ENCODE measurements at places on chromosomes 7 and 10.

DNA sequence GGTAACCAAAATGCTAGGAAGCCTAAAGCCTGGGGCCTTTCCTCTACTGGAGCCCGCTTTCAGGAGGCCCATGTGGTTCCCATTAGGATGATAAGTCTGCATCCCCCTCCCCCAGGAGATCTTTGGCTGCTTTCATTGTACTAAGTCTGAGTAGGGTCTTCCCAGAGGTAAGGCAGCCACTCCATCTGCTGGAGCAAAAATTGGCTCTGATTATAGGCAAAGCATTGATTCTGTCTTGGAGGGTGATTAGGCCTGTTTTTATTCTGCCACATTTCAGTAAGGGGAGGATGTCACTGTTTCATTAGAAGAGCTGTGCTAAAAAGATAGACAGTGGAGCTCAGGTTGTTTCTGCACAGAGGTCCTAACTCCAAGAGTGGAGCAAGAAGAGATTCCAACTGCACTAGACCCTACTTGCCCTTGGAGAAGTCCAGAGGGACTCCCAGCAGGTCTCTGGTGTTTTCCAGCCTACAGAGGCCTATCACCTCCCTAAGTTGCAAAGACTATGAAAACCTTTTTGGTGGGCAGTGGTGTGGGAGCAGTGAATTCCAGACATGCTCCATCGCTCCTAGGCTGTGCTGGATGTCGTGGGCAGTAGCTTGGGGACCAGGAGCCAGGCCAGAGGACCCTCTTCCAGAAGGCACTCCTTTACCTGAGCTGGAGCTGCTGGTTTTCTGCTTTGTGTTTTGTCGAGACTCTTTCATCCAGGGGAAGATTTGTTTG lies 7.1 kb upstream of the HOXA2 start:
- DNase-seq: no peak

GRCh38 chr10:67476201-67476600 lies 219.8 kb downstream of the CTNNA3 start:
- no peak for DNase-seq

GRCh38 chr10:6347391-6347951 lies 144.7 kb downstream of the PFKFB3 start:
- DNase-seq: peak; percentile 23

GRCh38 chr10:21398563-21399231 lies 126.8 kb downstream of the SKIDA1 start:
- DNase-seq: no peak

DNA sequence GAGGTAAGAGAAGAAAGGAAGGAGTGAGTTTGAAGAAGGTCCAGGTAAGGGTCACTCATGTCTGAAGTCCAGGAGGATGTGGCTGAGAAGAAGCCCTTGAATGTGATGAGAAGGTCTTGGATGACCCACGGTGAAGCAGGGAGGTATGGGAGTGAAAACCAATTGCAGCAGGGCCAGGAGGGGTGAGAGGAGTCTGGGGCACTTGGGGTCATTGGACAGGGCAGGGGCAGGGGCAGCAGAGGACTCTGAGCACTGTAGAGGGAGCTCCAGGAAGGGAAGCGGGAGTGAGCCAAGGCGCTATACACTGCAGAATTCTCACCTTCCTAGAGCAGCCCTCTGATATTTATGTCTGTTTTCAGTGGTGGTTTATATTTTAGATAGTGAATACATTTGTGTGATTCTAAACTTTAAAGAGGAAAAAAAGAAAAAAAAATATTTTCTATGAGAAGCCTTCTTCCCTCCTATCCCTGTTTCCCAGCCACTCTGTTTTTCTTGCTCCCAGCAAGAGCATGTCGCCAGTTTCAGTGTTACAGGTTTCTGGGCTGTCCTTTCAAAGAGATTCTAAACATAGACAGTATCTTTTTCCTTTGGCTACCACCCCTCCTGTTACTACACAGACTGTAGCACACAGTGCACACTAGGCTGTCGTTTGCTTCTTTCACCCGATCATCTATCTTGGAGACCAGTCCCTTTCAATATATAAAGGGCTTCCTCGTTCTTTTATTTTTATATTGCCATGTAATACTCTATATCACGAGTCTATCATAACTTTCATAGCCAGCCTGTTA lies 24.5 kb downstream of the BLVRA start:
- DNase-seq: no peak

GRCh38 chr7:42858570-42858969 lies 53.3 kb downstream of the C7orf25 start:
- DNase-seq: no peak

GRCh38 chr10:33509231-33509831 lies 174.9 kb upstream of the NRP1 start:
- no peak for DNase-seq

DNA sequence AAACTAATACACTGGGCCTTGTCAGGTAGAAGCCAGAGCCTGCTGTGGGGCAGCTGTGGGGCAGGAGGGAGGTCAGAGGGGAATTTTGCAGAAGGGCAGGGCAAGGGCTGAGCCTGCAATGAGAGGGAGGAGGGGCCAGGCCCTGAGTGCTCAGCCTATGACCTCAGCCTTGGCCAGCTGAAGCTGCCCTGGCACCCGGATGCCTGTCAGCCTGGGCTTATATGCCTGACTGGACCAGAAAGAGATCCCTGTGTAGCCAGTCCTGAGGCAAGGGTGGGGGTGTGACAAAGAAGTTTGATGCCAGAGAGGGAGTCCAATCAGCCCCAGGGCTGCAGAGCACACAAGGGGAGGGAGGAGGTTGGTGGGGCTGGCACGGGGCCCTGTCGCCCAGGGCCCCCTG lies 22.3 kb upstream of the PRRT4 start:
- no peak for DNase-seq

GRCh38 chr7:109963741-109964140 lies 1127.2 kb upstream of the LRRN3 start:
- DNase-seq: no peak

DNA sequence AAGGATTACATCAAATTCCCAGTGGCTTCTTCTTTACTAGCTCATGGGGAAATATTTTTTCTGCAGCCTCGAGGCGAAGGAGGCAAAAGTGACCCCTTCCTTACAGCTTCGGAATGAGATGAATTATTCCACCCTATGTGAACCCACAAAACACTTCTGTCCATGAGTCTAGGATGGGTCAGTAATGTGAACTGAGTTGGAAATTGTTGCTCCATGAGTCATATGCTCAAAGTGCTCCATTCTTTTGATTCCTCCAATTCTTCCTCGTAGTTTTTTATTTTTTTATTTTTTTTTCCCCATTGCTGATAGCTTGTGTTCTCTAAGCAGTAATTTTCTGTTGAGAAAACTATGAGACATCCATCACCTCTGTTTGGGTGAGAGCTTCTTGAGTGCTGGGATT lies 31.7 kb upstream of the FAM204A start:
- no peak for DNase-seq

DNA sequence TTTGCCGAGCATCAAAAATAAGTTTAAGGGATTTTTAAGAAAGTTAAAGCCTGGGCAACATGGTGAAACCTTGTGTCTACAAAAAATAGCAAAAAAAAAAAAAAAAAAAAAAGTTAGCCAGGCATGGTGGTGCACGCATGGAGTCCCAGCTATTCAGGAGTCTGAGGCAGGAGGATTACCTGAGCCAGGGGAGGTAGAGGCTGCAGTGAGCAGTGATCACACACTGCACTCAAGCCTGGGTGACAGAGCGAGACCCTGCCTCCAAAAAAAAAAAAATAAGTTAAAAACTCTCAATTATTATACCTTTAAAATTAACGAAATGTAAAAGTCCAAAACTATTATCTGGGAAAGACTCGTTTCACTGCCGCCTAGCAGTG lies 35.0 kb upstream of the DAGLB start:
- no peak for DNase-seq

- no peak for DNase-seq
These were observed 612.9 kb downstream of the SORCS1 start for GRCh38 chr10:106551501-106552062.

DNA sequence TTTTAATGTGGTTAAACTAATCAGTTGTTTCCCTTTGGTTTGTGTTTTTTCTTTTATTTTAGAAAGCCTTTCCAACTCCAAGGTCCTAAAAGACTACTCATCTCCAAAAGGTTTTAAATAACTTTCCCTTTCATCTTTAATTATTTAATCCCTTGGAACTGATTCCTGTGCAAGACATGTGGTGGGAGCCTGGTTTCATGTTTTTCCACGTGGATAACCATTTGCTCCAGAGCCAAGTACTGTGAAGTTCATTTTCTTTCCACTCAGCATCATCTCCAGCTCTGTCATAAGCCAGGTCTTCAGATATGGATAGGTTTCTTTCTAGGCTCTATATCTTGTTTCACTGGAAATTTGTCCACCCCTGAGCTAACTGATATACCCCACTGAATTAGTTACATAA lies 16.7 kb downstream of the PPP1R3C start:
- DNase-seq: no peak

GRCh38 chr10:92407305-92408016 lies 116.5 kb downstream of the MARCHF5 start:
- no peak for DNase-seq

- no peak for DNase-seq
These were observed 25.9 kb downstream of the TAX1BP1 start for GRCh38 chr7:27765841-27766240.

DNA sequence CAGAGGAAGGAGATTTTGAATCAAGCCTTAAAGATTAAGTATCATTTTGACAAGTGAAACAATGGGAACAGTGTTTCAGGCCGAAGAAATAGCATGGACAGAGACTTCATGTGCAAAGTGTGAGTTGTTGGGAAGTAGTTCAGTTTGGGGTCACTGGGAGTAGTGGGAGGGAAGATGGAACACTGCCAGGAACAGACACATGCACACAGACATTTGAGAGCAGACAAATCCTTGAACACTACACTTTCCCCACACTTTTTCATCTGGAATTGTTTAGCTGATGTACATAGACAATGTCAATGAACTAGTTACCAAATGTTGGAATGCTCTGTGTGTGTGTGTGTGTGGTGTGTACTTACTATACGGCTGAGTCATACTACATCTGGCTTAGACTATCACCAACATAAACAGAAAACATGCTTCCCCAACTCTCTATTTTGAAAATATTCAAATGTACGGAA lies 52.4 kb upstream of the LRRC17 start:
- DNase-seq: no peak

DNA sequence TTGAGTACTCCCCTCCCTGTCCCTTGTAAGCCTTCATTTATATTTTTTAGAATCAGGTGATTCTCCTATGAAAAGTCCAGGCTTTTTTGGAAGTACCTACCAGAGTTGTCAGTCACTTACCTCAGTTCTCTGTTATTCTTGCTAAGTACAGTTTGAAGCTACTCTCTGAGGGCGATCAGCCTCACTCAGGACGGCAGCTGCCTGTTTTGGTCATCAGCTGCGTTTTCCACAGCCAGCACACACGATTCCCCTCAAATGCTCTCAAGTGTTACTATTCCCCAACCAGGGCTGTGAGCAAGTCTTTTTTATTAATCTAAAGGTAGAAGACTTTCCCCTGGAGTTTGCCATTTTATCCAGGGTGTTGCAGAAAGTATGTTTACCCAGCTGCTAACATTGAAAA lies 328.6 kb downstream of the SUGCT start:
- no peak for DNase-seq

Measured in activated T-cell treated with anti-CD3 and anti-CD28 coated beads for 1 hour (primary cell).